NCI-H1930 (cell line): ENCODE measurements at places on chromosomes 7 and 10.

DNA sequence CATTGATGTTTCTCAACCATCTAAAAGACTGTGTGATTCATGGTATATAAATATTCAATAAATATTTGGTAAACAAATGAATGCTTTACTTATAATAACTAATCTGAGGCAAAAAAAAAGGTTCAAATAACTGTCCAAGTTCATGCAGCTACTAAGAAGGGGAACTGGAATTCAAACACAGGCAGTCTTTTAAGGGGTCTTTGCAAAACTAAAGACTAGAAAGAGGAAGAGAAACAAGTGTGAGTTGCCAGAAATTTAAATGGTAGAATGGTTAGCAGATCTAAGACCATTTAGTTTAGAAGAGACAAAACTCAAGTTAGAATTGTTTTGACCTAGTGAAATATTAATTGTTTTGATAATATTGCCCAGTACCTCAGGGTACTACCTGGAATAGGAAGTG is 642.0 kb upstream of the LRRN3 start:
- no peak for DNase-seq

DNA sequence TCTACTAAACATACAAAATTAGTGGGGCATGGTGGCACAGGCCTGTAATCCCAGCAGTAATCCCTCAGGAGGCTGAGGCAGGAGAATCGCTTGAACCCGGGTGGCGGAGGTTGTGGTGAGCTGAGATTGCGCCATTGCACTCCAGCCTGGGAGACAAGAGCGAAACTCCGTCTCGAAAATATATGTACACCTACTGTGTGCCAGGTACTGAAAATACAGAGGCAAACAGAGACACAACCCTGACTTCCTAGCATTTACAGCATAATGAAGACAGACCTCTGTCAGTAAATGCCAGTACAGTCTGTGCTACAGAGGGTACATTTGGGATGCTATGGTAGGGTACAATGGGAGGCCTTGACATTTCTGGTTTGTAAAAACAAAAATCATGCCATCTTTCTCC is 66.6 kb downstream of the ABCC2 start:
- no peak for DNase-seq

GRCh38 chr10:1365540-1366321 is 309.5 kb downstream of the WDR37 start:
- DNase-seq, result no peak

DNA sequence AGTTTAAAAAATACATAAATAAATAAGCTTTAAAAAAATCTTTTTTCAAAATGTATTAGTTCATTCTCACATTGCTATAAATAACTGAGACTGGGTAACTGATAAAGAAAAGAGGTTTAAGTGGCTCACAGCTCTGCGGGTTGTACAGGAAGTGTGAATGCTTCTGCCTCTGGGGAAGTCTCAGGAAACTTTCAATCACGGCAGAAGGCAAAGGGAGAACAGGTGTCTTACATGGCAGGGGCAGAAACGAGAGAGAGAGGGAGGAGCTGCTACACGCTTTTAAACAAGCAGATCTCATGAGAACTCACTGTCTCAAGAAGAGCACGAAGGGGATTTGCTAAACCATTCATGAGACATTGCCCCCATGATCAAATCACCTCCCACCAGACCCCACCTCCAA is 114.6 kb downstream of the DNAJC1 start:
- no peak for DNase-seq

GRCh38 chr7:19754521-19755116 is 18.8 kb downstream of the TMEM196 start:
- DNase-seq, result no peak

- DNase-seq, result no peak
Measured at GRCh38 chr7:78171398-78171797, 372.8 kb downstream of the PHTF2 start.

DNA sequence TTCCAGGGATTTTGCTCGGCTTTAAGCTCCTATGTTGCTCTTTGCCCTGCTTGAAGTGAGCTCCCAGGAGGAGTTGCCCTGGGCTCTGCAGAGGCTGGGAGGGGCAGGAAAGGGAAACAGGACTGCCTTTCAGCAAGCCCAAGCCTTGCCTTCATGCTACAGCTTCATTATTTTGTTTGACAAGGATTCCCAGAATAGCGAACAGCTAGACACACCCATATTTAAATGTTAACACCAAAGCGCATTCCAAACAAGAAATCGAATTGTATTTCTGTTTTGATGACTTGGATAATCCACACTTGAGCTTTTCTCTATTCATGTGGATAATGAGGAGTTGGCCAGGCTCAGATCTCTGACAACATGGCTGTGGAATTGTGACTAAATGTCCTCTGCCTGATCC is 6.3 kb downstream of the KIAA1217 start:
- DNase-seq, result no peak

- no peak for DNase-seq
Measured at GRCh38 chr7:54014765-54015164, 527.4 kb upstream of the VSTM2A start.

DNA sequence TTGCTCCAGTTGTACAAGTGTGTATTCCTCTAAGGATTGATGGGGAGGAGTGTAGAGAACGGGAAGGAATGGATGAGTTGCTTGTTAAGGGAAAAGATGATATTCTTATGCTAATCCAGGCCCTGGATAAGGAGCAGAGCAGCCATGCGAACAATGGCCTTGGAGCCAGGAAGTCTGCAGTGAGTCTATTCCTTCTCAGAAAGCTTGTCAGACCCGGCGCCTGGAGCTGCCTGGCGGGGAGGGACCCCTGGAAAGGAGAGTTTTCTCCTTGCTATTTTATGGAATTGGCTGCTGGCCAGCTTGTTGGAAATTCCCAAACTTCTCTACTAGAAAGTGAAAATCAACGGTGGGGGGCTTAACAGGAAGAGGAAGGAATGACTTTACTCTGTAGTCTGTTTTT is 89.1 kb downstream of the MMRN2 start:
- no peak for DNase-seq
